ENCODE measurements at places on chromosomes 7 and 10.

GRCh38 chr10:101215397-101216206 lies 13.7 kb downstream of the LBX1 start:
- DNase-seq = no peak

DNA sequence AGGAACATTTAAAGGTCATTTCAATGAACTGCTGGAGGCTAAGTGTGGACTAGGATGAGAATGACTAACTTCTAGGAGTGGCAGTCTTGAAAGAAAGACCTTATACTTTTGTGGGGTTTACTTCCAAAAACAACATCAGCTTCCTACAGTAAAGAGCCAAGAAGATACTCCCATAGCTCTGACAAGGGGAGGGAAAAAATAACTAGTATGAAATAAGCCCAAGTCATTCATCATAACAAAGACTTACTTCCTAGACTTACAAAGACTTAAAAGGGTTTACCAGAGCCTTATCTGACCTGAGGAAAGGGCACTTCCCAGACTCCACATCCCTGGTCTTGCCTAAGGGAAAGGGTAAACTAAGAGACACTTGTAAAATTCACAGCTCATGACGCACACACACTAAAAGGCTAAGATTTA lies 31.7 kb downstream of the ARHGAP12 start:
- no peak for DNase-seq

DNA sequence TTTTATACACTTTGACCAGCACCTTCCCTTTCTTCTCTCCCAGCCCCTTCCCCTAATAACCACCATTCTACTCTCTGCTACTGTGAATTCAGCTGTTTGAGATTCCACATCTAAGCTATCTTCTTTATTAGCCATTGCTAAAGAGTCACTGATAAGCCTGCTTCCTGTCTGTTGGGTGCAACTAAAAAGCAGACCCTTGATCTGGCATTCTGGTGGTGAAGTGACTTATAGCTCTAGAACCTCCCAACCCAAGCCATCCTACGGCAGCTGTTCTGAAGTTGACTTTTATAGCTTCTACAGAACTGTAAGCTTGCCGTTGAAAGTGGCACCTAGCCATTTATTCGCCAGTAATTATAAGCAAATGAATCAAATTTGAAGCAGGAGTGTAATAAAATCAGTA lies 105.6 kb downstream of the AHR start:
- no peak for DNase-seq

DNA sequence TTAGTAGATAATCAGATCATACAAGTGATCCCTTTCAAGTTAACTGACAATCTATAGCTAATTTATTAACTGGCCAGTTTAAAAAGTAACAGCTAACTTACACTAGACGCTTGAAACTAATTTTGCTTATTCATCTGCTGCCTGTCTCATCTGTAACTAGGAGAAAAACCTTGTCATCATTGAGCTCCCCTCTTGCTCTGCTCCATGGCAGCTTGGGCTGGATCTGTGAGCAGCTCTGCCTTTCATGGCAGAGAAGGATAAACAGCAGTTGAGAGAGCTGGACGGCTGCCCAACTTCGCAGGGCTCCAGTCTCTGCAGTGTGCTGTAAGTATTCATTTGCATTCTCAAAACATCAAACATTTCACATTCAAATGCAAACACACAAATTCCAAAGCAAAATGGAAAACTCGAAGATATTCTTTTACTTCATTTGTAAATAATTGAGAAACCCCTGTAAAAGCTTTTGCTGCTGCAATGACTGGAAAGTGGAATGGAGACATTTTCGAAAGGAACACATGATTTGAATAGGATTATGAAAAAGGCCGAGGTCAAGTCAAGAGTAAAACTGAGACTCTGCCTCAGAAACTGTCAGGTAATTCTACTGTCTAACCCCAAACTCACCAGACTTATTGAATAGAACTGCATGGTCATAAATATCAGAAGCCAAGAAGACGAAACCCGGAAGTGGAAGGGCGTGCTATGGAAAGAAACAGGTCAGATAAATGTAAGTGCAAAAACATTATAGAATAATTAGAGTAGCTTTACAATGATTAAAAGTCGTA lies 17.6 kb downstream of the SLC35B4 start:
- DNase-seq = no peak

- DNase-seq = no peak
Measured at GRCh38 chr10:19107406-19107805, 58.8 kb downstream of the MALRD1 start.

DNA sequence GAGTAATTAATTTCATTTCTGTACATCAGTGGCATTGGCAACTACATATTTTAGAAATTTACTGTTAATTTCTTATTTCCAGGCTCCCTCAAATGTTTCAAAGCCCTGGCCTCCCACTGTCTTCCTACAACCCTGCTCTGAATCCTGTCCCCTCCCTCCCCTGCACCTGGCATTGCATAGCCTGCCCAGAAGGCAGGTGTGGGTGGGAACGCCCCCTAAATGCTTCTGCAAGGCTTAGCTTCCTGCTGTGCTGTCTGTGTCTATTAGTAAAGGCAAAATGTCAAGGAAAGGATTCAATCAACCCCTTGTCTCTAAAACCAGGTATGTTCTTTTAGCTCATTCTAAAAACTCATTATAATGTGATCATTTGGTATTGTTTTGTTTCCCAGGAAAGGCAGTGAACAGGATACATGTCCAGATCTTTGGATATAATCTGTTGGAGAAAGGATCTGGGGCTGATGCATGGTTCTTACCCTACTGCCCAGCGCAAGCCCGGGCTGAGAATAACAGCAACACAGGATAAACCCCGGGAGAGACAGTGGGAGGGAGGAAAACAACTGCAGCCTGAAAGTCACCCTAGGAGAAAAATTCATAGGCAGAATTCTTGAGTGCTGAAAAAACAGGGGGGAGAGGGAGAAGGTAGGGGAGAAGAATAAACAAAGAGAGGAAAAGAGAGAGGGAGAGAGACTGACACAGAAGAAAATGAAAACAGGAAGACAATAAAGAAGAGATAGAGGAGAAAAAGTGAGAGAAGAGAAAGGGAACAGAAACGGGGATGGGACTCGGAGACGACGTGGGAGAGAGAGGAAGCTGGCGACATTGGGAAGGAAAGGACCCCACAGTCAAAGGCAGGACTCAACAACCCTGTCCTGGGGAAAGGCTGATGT lies 589 bp downstream of the ZNF488 start:
- no peak for DNase-seq

DNA sequence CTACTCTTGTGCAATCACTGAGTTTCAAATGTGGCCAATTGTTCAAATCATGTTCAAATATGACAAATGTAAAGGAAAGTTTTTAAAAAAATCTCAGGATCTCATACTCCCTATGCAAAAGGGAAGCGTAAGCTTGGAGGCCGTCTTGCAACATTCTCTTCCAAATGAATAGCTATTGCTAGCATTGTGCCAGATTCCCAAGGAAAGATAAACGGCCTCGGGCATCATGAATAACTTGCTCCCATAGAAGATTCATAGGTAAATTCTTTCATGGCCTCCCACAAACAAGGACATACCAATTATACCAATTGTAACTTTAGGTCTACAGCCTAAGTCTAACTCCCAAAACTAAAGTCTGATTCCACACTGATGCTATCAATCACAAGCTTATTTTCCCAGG lies 416.9 kb downstream of the THSD7A start:
- no peak for DNase-seq

DNA sequence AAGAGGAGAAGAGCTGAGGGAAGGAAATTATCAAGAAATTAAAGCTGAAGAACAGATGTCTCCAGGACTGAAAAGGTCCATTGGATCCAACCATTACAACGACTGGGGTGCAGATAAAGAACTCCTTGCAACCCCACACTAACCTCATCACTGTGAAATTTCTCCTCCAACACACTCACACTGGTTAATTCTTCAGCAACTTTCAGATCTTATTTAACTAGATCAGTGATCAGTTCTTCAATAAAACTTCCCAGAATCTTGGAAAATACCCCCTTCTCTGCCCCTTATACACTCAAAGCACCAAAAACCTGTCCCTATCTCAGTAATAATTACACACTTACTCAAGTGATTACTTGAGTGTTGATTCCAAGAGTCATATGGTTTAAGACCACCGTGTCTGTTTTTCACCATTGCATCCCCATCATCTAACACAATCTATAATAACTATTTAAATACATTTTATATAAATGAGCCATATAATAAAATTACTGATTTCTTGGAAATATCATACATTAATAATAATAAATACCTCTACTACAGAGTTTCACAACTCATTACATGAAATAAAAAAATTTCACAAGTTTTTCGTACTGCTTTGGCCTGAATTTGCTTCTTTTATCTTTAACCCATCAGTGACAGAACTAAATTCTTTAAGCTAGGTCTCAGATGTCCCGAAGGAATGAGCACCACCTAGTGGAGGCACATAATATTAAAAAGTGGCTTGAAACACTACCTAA lies 123.7 kb downstream of the MPP7 start:
- peak; percentile 2 for DNase-seq

DNA sequence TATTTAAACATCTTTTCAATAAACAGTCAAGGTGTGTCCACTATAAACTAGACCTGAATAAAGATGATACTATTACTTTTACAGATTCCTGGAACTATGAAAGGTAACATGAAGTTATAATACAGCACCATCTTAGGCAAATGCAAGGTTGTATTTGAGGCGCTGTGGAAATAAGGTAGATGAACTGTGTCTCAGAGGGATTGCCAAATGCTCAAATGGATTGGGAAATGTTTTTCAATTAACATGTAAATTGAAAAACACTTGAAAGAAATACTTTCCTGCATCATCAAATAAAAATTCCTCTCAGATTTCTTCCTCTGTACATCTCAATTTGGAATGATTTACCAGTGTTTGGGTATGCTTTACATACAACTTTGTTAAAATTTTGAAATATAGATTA lies 139.4 kb downstream of the DKK1 start:
- no peak for DNase-seq

DNA sequence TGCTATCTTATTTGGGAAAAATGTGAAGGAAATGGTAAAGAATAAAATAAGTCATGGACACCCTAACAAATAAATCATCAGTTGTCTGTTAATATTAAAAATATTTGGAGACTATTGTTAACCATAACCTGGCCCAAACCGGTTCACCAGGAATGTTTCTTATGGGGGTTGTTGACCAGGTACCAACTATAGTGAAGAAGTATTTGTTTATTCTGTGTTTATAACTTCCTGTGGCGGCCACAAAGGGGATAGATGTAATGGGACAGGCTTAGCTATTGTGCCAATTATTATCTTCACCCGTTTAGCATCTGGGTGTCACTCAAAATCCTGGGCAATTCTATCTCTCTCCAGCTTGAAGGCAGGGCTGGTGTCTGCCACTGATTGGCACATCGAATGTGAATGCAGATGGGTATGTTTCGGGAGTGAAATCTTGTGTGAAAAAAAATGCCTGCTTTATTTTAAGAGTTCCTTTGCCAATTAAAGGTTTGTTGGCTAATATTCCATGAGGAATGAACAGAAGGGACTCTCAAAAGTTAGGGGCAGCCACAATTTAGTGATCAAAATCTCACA lies 500.9 kb downstream of the ARL4A start:
- no peak for DNase-seq

DNA sequence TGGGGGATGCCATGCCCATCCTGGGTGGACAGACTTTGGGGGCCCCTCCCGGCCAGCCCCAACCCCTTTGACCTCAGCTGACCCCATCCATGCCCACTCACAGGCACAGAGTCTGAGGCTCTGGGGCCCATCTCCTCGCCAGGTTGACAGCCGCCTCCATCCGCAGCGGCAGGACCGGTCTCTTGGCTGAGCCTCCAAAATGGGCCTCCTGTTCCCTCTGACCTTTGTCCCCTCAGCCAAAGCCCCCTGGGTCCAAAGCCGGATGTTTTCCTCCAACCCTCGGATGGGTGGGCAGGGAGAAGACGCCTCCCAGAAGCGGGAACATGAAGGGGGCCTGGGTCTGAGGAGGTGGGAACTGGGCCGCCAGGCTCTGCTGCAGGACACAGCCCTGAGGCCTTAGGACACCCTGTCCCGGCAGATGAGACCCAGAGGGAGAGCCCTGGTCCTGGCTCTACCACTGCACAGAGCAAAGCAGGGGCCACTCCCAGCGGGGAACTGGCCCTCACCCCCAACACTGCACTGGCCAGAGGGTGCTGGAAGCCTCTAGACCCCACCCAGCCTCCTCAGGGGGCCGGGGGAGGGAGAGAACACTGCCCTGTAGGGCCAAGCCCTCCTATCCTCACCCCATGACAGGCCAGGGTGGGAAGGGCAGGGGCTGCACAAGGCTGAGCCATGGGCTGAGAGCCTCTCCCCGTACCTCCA lies 12.6 kb downstream of the PDGFA start:
- DNase-seq = no peak

DNA sequence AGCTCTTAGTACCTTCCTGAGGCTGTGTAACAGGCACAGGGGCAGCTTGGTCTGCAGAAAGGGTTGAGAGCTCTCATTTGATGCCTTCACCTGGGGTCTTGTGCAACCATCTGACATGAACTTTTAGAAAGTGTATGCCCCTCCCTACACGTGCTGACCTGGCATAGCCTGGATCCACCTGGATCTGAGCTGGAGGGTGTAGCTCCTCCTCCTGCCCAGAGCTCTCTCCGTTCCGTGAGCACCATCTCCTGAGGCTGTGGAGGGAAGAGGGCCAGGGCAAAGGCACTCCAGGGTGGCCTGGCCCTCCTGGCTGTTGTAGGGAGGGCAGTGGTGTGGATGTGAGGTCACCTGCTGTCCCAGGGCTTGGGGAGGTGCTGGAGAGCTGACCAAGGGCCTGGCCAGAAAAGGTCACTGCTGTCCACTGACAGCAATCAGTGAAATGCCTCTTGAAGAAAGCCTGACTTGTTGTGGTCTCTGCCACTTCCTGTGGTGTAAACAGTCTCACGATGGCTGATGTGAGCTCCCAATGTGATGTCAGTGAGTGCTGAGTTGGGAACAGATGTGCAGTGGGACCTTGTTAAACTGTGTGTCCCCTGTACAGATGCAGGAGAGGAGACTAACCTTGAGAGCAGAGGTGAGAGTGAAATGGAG lies 23.0 kb downstream of the AMZ1 start:
- DNase-seq = peak; percentile 35

DNA sequence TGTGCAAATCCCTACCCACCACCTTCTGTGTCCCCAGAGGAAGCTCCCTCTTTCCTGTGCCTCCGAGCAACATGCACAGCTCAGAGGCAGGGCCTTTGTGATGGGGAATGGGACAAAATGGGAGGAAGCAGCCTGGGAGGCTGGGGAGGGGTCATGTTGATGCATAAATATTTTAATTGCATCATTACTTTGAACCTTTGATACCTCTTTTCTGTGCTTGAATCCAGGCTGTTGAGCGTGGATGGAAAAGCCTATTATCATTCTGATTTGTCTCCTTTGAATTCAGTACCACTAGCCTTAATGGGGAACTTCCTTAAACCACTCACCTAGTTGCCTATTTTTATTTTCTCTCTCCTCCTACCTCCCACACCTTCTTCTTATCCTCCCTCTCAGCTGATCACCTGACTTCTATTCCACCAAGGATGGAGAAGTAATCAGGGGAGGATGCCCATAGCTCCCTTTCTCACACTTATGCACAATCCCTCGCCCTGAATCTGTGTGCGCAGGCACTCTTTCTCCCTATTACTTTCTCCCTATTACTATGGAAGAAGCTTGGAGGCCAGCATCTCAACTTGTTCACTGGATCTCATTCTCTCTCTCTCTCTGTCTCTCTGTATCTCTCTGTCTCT lies 78.5 kb downstream of the SEC61G start:
- DNase-seq = no peak

GRCh38 chr10:79266543-79267312 lies 80.5 kb upstream of the PPIF start:
- DNase-seq = no peak

GRCh38 chr7:135164357-135165061 lies 6.0 kb downstream of the CYREN start:
- no peak for DNase-seq

Measured in T-helper 22 cell (primary cell).